ENCODE measurements at places on chromosomes 11 and 22.

DNA sequence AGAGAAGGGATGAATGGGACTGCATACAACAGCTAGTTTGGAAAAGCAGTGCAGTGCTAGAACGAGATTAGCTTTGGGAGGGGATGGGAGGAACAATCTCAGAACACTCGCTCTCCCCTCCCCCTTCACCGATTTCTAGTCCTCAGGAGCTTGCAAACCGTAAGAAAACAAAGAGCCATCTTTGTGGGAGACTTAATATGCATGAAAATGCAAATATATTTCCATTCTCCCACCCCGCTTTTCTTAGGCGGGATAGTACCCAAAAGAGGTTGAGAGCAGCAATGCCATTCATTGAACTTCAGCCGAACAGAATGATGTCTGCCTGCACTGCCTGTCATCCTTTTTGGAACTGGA is 1.1 kb downstream of the SPINDOC start:
- DNase-seq: peak; percentile 36

DNA sequence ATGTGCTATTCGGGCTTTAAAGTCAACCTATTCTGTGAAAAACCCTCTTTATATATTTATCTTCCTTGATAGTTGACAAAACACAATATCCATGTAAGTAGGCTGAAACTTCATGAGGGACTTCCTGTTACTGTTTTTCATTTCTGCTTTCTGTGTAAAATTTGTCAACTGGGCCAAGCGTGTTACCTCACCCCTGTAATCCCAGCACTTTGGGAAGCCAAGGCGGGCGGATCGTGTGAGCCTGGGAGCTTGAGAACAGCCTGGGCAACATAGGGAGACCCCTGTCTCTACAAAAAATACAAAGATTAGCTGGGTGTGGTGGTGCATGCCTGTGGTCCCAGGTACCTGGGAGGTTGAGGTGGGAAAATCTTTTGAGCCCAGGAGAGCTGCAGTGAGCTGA is 66.5 kb upstream of the SLC25A18 start:
- DNase-seq: no peak

GRCh38 chr11:59283825-59284772 is 71.4 kb upstream of the MPEG1 start:
- DNase-seq: no peak

- DNase-seq: no peak
These were observed 75.0 kb upstream of the CCND1 start for GRCh38 chr11:69566001-69566400.

DNA sequence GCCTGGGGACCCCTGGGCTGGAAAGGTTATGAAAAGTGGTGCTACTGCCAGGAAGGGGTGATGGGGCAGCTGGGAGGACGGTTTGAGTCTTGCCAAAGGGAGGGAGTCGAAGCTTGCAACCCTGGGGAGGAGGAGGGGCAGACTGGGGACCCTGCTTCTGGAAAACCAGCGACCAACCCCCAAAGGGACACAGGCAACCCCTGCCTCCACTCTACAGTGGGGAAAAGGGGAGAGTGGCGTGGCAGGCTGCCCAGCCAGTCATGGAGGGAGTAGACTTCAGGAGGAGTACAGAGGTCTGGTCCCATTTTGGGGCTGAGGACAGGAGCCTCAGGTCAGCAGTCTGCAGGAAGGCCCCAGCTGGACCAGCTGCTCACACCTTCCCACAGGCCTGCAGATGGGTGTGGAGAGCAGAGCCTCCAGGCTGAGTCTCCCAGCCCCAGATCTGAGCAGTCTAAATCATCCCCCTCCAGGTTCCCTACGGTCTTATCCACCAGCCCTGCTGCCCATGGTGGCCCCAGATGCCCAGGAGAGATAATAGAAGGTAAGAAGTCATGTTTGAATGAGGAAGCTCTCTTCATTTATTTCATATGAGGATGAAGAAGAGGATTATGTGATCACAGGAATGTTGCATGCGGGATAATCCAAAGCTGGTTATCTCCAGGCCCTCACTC is 3.3 kb downstream of the DDT start:
- no peak for DNase-seq

DNA sequence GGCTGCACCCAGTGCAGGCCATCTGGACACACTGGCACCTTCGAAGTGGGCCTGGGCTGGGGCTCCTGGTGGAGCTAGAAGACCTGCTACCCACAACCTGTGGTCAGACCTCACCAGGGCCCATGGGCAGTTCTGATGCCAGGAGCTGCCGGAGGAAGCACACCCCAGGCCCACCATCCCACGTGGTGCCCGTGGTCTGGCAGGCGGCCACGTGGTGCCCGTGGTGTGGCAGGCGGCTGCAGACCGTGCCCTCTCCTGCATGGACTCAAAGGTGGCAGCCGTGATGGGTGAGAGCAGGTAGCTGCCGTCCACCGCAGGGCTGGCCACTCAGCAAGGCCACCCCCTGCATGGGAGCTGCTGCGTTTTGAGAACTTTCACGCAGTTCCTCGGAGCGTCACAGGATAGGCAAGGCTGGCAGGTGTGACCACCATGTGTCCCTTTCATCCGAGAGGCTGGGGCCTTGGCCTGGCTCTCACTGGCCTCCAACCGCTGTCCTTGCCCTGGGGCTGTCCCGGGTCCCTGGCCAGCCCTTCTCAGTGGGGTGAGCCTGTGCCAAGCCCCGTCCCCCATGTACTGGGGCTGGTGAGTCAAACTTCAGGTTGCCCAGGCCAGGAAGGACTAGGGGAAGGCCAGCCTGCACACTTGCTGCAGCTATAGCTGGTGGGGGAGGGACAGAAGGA is 3.9 kb upstream of the IL17REL start:
- no peak for DNase-seq

DNA sequence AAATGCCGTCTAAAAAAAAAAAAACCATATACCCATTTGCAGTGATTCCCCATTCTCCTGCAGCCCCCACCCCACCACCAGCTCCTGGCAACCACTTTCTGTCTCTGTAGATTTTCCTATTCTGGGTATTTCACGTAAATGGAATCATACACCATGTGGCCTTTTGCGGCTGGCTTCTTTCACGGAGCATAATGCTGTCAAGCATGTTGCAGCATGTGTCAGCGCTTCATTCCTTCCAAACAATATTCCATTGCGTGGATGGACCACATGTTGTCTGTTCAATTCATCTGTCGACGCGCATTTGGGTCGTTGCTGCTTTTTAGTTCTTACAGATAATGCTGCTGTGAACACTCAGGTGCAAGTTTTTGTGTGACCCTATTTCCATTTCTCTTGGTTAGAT is 14.8 kb upstream of the EMID1 start:
- no peak for DNase-seq

DNA sequence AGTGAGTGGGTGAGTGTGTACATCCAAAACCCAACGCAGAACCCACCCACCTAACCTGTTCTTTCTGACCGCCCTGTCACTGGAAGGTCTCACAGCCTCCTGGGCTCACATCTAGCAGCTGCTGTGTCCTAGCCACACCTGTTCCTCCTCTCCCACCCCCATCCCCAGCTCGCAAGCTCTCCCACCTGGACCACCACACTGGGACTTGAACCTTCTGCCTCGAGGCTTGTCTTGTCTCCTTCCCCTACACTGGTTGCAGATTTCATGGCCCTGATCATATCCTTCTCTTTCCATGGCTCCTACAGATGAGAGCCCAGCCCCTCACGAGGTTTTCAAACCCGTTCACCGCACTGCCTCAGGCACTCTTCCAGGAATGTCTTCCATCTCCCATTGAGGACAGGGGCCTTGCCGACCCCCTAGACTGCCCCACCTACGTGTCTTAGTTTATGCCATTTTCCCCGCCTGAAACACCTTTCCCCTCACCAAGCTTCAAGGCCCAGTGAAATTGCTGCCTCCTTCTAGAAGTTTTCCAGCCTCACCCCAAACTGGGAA is 6.7 kb downstream of the IFITM10 start:
- DNase-seq: no peak

- no peak for DNase-seq
These were observed 83.1 kb downstream of the VPREB1 start for GRCh38 chr22:22327723-22328122.

DNA sequence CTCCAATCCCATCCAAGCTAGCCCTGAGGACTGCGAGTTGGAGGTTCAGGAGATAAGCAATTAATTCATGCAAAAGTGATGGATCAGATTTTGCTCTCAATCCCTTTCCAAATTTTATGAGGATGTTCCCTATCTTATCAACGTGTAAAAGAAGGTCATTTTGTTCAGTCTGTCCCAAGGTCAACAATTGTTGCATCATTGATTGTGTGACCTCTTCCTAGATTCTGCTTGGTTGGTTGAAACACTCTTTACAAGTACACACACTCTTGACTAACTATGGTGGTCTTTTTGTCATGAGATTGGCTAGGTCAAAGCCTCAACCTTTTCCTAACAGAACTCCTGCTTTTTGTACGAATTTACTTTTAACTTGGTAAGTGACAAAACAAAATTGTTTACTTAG is 41.7 kb downstream of the COMMD9 start:
- no peak for DNase-seq

DNA sequence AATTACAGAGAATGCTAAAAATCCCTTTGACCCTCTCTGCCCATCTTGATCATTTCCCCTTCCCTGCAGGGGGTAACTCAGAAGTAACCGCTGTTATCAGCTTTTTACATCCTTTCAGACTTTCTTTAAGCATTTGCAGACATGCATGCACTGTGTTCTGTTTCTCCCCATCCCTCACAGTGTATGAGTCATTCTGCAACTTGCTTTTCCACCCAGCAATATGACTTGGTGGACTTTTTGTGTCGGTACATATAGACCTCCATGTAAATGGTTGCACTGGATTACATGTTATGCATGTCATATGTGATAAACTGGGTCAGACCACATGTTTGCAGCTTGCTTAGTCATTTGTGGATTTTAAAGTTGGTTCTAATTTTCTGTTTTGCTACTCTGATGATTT is 87.7 kb upstream of the NECTIN1 start:
- no peak for DNase-seq

GRCh38 chr11:17547932-17548331 is 873 bp downstream of the OTOG start:
- no peak for DNase-seq

- no peak for DNase-seq
These were observed 438.1 kb downstream of the SOX6 start for GRCh38 chr11:15918212-15918611.

DNA sequence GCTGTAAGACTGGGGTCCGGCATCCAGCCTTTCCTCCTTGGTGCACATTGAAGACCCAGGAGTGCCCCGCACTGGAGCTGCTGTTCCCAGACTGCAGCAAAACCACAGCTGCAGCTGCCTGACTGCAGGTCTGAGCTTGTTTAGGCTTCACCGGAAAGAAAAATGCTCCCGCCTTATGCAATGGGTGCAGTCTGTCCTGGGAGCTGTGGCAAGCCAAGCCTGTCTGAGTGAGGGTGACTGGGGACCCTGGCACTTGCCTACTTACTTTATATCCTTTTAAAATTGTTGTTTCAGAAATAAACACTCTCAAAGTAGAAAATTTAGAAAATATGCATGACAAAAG is 23.3 kb upstream of the CD44 start:
- DNase-seq: no peak

GRCh38 chr11:30825723-30826122 is 239.6 kb upstream of the MPPED2 start:
- DNase-seq: no peak

- DNase-seq: no peak
These were observed 13.2 kb downstream of the PDE3B start for GRCh38 chr11:14656536-14657457.

GRCh38 chr11:87366346-87366745 is 328.6 kb downstream of the TMEM135 start:
- no peak for DNase-seq

GRCh38 chr11:121418625-121419114 is 33.4 kb upstream of the SORL1 start:
- DNase-seq: no peak

DNA sequence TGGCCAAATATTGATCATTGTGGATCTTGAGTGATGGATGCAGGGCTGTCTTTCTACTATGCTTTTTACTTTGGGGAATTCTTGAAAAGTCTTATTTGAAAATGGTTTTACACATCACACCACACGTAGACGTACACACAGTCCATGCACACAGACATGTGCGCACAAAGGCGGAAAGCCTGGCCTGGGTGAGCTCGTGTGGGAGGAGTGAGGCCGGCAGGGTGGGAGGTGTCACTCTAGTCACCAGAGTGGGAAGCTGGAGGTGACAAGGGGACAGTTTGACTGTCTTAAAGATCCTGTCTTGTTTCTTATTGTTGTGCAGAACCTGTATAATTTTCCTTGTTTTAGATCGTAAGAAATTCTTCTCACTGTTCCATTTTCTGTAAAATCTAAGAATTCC is 326.9 kb downstream of the TBC1D22A start:
- DNase-seq: no peak

DNA sequence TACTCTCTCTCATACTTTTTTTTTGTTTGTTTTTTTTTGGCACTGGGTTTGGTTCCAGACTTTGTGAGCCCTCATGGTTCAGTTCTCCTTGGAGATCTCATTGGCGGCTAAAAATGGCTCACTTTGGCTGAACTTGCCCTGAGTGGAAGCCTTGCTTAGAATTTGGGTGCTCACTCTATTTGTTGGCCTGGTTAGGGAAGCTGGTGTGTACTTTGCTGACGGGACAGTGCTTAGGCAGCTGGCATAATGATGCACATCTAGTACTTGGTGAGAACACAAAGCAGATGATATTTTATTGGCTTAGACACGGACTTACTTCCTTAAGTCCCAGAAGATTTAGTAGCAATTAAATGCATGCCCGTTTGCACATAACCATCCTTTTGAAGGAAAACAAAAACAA is 66.5 kb upstream of the GRAMD1B start:
- DNase-seq: no peak

Measured in GM10248 (cell line).